Left ventricle myocardium superior (tissue), 1 donor: ENCODE measurements at places on chromosomes 12 and 14.

DNA sequence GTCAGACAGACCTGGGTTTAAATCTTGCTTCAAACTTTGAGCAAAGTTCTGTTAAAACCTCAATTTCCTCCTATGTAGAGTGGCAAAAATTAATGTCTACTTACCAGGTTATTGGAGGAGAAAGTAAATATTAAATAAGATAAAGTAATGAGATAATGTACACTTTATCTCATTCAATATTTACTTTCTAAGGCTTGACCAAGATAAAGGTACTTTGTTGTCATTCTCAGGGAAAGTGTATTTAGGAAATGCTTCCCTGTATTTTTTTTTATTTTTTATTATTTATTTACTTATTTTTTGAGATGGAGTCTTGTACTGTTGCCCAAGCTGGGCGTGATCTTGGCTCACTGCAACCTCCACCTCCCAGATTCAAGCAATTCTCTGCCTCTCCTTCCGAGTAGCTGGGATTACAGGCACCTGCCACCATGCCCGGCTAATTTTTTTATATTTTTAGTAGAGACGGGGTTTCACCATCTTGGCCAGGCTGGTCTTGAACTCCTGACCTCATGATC is 4.7 kb downstream of the FAM161B start:
- no peak for DNase-seq

- DNase-seq: no peak
Measured at GRCh38 chr12:120574106-120574505, 7.1 kb downstream of the POP5 start.

DNA sequence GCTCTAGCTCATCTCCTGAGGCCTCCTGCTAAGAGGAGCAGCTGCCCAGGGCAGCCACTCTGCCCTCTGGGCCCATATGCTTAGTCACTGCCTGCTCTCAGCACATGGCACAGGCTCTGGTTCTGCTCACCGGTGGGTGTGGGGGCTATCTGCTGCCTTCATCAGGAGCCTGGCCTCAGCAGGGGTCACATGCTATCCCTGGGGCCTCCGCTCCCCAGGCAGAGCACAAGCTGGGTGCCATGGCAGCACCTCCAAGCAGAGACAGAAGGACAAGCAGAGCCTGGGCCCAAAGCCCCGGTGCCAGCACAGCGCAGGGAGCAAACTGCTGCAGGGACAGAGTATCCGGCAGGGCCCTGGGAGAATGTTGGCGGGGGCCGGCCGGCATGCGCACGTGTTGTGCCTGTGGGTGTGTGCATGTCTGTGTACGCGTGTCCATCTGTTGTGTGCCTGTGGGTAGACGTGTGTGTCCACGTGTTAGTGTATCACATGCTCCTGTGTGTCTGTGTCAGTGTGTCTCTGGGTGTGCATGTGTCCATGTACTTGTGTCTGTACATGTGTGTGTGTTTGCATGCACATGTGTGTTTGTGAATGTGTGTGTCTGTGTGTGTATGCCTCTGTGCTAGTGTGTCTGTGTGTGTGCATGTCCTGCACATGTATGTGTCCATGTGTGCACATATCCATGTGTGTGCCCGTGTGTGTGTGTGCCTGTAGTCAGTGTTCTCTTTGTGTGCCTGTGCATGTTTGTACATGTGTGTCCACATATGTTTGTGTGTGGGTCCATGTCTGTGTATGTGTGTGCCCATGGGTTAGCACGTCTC is 326.9 kb downstream of the TMEM121 start:
- no peak for DNase-seq

GRCh38 chr14:32018391-32019092 is 58.6 kb upstream of the ARHGAP5 start:
- no peak for DNase-seq

GRCh38 chr14:27242874-27243273 is 645.0 kb upstream of the NOVA1 start:
- no peak for DNase-seq
